ENCODE measurements at places on chromosomes 16 and 17. TPM values are rescaled to one million over a fixed set of nuclear protein-coding genes. Genes with fewer than 3 reads are reported as not detected.

The CAPNS2 gene
- 28.0 TPM for total RNA-seq

The SMIM36 gene
- not detected for total RNA-seq

The PTX4 gene
- not detected for total RNA-seq

The BTBD17 gene
- not detected for total RNA-seq

The HSD11B2 gene
- total RNA-seq: 6.6 TPM

The CFAP97D1 gene
- not detected for total RNA-seq

The SLFN12 gene
- total RNA-seq: 2.6 TPM

The KRT32 gene
- total RNA-seq: 0.80 TPM

The KRT33B gene
- total RNA-seq: not detected

The TBC1D3H gene
- total RNA-seq: not detected

Measured in esophagus mucosa (tissue), 1 donor.